ENCODE measurements at places on chromosomes 5 and 9.

DNA sequence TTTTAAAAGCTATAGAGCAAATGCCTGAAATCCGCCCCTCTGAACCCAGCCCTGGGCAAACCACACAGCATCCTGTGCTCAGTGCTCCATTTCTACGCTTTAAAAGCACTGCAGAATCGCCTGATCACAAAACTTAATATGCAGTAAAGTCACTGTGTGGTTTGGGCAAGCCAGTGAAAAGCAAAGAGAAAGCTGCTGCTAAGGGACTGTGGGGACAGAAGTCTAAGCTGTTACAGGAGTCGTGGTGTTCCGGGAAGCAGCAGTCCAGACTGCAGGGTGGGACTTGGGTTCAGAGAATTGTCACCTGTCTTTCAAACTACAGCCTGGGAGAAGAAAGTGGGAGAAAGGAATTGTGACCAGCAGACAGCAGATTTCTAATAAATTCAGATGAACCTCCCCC is 8.2 kb downstream of the RAPGEF1 start:
- DNase-seq = no peak

GRCh38 chr5:39605588-39606575 is 181.1 kb upstream of the DAB2 start:
- no peak for DNase-seq

GRCh38 chr5:152097128-152097527 is 172.5 kb upstream of the GLRA1 start:
- DNase-seq = no peak

DNA sequence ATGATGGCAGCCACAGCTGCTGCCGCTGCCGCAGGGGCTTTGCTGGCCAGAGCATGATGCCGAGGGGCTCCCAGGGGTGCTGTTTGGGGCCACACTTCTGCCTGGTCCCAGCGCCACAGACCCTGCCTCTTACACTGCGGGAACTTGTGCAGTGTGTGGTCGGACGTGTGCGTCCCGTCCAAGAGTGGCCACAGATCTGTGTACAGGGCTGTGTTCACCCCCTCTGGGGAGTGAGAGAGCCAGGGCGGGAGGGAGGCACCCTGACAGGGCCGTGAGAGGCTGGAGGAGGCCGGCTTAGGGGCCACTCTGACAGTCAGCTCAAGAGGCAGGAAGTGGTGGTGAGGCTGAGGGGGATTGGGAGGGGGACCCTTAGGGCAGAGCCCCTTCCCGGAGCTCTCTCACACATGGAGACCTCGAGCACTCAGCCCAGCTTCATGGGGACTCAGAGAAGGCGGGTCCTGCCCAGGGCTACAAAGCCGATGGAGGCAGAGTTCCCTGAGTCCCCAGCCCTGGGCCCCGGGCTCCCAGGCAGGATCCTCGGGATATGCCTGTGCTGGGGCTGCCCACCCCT is 13.1 kb upstream of the CARD19 start:
- DNase-seq = peak; percentile 62

GRCh38 chr9:6134661-6135180 is 80.9 kb upstream of the IL33 start:
- DNase-seq = no peak

GRCh38 chr5:110413856-110414255 is 312.6 kb downstream of the TMEM232 start:
- DNase-seq = no peak

DNA sequence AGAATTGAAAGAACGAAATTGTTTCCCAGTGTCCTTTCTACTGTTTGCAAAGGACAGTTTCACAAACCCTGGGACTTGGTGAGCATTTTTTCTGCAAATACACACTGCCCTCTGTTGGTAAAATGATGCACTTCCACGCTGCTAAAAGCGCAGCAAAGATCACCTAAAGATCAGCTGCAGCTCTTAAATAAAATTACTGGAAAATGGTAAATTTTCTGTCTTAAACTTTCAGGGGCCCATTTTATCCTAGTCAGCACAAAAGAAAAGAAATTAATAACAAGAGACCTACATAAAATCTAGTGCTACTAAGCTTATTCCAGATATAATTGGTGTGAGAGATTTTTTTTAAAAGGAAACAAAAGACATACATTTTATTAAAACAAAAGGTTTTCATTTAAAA is 566.0 kb downstream of the CAAP1 start:
- no peak for DNase-seq

- DNase-seq = no peak
Measured at GRCh38 chr9:36169708-36170107, 520 bp downstream of the CCIN start.

DNA sequence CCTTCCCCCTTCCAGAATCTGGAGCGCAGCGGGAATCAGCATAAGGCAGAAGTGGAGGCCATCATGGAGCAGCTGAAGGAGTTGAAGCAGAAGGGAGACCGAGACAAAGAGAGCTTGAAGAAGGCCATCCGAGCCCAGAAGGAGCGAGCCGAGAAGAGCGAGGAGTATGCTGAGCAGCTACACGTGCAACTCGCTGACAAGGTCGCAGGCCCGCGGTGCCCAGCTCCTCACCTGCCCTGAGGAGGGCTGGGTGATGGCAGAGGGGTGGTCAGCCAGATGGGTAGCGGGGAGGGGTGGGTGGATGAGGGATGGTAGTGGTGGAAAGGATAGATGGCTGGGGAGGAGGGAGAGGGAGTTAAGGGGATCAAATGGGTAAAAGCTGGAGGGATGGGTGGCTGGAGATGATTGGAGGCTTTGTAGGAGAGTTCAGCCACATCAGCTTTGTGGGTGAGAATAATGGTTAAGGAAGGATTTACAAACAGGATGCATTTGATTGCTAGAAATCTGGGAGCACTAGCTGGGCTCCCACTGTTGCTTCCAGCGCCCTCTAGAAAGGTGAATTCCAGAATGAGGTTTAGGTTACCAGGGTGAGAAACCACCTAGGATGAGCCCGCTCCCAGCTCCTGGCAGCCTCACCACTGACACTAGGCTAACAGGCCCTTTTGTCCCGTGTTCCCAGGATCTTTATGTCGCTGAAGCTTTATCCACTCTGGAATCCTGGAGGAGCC is 19.7 kb upstream of the GLE1 start:
- DNase-seq = no peak

DNA sequence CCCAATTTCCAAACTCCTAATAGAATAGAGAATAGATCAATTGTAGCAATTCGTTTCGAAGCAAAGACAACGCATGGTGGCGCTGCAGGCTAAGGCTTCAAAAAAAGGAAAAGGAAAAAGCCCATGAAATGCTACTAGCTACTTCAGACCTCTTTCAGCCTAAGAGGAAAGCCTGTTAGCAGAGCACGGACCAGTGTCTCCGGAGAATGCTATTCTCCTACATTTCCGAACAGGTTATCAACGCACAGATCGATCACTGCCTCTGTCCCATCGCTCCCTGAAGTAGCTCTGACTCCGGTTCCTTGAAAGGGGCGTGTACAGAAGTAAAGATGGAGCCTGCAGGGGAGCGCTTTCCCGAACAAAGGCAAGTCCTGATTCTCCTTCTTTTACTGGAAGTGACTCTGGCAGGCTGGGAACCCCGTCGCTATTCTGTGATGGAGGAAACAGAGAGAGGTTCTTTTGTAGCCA is at the start of gene PCDHB15:
PCDHB15 (plus strand) TSS at position 146 of the 468 bp plus-strand sequence; CDS start at position 330, 184 bp downstream.
- no peak for DNase-seq

- DNase-seq = no peak
Measured at GRCh38 chr9:6354072-6354686, 26.0 kb downstream of the TPD52L3 start.

DNA sequence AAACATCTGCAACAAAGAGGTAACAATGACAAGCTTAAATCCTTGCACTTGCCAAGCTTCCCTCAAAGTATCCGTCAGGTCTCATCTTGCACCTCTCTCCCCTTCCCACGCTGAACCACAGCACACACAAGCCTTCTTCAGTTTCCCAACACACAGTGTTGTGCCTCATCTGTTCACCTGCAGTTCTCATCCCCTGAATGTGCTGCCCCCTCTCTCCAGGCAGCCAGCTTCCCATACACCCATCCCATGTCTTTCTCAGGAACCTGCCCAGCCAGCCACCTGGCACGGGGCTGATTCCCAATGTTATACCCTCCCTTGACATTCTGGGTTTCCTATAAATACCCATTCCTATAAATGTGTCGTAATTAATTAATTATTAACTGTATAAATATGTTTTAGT is 314.8 kb downstream of the PRELID2 start:
- DNase-seq = no peak

GRCh38 chr9:129331772-129332500 is 153.9 kb upstream of the IER5L start:
- no peak for DNase-seq

- no peak for DNase-seq
Measured at GRCh38 chr9:120486347-120486746, 93.6 kb downstream of the CDK5RAP2 start.

DNA sequence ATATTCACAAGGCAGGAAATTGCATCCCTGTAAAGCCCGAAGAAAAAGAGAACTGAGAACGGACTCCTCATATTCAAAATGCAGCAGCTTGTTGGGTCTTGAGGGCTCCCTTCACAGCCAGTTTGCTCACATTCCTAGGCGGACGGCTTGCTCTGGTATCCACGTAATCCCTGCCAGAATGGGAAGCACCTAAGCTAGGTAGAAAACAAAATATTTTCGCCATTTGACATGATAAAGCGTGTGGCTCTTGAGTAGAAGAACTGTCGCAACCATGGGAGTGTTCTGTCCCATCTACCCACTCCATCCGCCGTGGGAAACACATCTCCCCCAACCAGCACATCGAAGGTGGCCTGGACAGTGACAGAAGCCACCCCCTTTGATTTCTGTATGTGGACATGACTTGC is 183.1 kb downstream of the GAS1 start:
- DNase-seq = no peak

GRCh38 chr5:75617736-75618352 is 6.6 kb downstream of the ANKDD1B start:
- DNase-seq = no peak

DNA sequence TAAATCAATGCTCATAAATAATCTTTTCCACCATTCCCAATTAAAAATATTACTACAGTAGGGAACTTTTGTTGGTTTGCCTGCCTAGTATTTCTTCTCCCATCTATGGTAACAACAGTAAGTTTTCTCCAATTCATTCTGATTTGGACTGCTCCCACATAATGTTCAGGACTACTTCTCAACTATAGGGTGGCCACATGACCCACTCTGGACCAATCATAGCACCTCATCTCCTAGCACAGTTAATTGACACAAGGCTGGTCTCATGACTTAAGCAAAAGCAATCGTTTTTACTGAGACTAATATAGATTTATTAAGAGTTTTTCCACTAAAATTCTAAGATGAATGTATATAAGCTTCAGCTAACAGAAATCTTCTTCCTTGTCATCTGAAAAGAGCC is 28.7 kb upstream of the SLCO6A1 start:
- no peak for DNase-seq

- no peak for DNase-seq
Measured at GRCh38 chr5:151781201-151781600, 9.4 kb downstream of the G3BP1 start.

- DNase-seq = no peak
Measured at GRCh38 chr9:97710356-97711222, 13.4 kb upstream of the XPA start.

DNA sequence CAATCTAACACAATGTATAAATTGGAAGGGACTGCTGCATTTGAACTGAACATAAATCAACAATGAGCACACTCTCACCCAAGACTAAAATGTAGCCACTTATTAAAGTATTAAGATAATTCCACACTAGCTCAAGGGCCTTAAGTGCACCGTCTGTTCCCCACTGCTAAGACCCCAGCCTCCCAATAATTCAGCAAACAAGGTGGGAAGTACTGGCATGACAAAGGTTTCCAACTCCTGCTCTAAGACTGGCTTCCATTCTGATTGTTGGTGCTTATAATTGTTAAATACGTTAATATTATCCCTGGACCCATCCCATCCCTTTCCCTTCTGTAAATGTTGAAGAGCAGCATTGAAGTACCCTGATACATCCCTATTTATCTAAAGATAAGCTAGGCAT is 636.7 kb downstream of the NR2F1-AS1 start:
- DNase-seq = no peak

GRCh38 chr5:9624196-9624947 is 5.8 kb downstream of the TAS2R1 start:
- no peak for DNase-seq

DNA sequence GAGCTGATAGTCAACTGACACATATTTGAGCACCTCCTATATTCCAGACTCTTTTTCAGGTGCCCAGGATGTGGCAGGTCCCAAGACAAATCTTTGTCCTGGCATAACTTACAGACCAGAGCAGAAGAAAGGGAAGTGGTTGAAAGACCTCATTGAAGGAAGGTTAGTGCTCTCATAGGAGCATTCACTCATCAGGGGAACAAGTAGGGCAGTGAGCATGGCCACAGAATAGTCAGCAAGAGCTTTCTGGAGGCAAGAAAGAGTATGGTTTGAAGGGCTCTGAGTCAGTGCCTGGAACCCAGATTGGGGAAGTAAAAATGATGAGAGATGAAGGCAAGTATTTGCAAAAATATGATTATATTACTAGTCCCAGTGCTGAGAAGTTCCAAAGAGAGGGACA is 25.0 kb upstream of the ERMP1 start:
- DNase-seq = no peak

- no peak for DNase-seq
Measured at GRCh38 chr5:137858223-137858916, 9.3 kb upstream of the MYOT start.

DNA sequence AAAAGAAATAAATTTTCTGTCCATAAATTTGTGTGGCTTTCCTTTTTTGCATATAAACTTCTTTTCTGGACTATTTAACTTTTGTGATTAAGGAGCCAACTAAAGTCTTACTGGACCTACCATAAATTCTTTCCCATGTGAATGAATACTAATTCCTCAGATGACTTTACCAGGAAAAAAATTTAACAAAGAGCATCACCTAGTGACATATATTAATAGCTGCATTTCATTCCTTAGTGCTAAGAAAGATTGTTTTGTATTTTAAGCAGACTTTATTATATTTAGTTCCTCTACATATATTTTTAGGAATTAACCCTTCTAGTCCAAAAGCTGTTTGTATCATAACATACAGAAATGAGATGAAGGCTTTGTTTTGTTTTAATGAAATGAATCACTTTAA is 64.4 kb downstream of the C9orf85 start:
- no peak for DNase-seq

- no peak for DNase-seq
Measured at GRCh38 chr5:146818822-146819221, 59.7 kb downstream of the PPP2R2B start.

- DNase-seq = no peak
Measured at GRCh38 chr5:109653042-109653441, 36.7 kb upstream of the MAN2A1 start.

- no peak for DNase-seq
Measured at GRCh38 chr9:32837551-32838058, 54.3 kb downstream of the TMEM215 start.

GRCh38 chr5:26681861-26682260 is 356.5 kb downstream of the CDH9 start:
- no peak for DNase-seq
